ENCODE measurements at places on chromosomes 6 and 20.

GRCh38 chr6:14750059-14750661, 495.7 kb upstream of the JARID2 start:
- no peak for DNase-seq

DNA sequence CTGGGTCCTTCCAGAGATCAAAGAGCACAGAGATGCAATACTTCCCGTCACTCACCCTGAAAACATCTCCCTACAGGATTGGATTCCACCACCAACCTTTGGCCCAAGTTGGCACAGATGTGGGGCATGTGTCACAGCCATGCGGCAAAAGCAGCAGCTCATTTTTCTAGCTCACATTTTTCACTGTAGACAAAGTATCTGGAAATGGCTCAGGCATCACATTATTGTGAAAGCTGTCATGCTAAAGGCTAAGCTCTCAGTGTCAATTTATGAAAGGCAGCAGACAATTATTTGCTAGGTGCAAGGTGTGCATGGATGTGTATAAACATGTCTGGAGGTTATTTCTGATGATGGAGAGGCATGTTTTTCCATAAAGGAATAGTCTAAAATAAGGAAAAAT, 248.8 kb upstream of the PRND start:
- DNase-seq, result no peak

DNA sequence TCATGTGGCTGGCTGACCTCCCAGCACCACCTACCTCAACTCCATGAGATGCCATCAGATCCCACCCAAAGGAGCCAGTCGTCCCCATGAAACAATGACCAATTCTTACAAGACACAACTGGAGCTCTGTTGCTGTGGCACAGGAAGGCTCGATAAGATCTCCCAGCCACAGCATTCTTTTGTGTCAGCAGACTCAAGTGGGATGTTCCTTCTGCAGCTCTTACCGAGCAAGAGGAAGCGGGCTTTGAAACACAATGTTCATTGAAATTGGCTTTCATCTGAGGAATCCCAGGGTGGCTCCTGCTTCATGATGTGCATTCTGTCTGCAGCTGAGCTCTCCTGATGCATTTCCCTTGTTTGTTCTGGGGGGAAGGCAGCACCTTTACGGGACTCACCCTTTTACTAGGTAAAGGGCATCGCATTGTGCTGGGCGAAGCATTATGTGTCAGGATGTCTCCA, 222.0 kb upstream of the SGK1 start:
- no peak for DNase-seq

DNA sequence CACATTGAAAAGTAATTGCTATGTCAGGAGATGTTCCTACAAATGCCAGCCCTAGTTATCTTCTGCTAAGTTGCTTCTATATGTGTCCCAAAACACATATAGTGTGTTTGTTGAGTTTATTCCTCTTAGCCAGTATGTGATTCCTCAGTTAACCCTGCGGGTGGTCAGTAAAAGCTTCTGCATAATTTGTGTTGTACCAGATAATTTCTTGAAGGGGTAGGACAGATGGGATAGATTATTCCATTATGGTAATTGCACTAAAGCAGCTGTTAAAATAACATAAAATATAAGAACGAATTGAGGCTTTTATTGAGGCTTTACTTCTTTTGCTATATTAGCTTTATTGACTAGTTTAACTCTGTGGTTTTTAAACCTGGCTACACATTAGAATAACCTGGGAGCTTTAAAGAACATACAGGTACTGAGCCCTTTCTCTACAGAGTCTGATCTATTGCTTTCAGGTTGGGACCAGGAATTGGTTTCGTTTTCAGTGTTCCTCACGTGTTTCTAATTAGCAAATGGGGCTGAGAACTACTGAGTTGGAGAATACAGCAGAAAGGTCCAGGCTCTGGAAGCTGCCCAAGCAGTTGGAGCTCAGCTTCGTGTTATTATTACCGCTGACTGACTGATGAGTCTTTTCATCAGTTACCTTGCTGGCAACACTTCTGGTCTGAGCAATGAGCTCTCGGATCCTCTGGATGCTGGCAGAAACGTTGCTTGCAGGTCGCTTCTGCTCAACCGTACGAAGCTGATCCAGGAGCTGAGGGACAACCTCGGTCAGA, 56.9 kb downstream of the FAM229B start:
- DNase-seq, result no peak

- DNase-seq, result peak; percentile 87
These were observed 2.1 kb upstream of the COL20A1 start for GRCh38 chr20:63290677-63291472.

GRCh38 chr20:34468951-34469350, 47.3 kb upstream of the DYNLRB1 start:
- no peak for DNase-seq

GRCh38 chr20:49352751-49353150, 74.9 kb upstream of the ZNFX1 start:
- no peak for DNase-seq

Data from germinal center (tissue), 1 donor.